PC-9 (cell line): ENCODE measurements at places on chromosomes 12 and 14. TPM values are rescaled to one million over a fixed set of nuclear protein-coding genes. Genes with fewer than 3 reads are reported as not detected.
A peak's percentile ranks its signal among the peaks of the same experiment; 100 is the strongest.

DNA sequence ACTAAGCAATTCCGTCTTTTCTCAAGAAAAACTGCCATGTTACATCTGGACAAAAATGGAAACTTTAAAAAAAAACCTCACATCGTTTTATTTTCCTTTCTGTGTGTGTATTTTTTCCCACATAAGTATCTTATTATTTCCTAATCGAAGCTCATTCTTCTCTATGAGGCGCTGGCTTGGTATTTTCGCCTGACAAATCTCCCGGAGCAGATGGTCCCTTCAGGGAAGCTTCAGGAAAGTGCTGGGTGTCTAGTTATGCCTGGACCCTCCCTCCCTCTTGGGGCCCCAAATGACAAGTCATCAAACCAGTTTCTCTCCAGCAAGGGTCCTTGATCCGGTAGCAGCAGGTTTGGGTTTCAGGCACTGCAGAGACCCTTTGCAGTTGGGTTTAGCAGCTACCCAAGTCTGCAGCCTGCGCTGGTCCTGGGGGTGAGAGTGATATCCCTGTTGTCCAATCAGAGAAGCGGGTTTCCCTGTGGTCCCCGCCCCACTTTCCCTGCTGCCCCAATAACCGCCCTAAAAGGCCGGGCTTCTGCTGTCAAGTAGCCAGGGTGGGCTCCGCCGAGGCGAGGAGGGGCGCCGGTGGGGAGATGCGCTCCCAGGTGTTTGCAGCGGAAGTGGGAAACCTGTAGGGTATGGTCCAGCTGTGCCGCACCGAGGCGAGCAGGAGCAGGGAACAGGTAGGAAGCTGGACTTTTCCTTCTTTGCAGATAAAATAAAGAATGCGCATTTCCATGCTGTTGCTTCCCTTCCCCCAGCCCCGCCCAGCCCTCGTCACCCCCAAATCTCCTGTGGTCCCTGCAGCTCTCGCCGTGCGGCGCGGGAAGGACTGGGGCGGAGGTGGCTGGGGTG, at the start of gene CNTN1:
Gene CNTN1, plus strand, starts transcription at position 527 of the 852 bp plus-strand sequence.
- H3K4me3 ChIP-seq = peak within 1 kb of the TSS; percentile 66
- H3K27ac ChIP-seq = no peak within 1 kb of the TSS
- H3K36me3 ChIP-seq = no peaks in the 10 kb centered on the region

GRCh38 chr12:68263366-68263765, 10.0 kb upstream of the IL22 start:
- H3K4me1 ChIP-seq = peaks cover 18% of the 10 kb centered on the region
- no peak overlapping the region for H3K27ac ChIP-seq
- H3K4me3 ChIP-seq = no peak overlapping the region
- H3K27me3 ChIP-seq = no peaks in the 10 kb centered on the region

DNA sequence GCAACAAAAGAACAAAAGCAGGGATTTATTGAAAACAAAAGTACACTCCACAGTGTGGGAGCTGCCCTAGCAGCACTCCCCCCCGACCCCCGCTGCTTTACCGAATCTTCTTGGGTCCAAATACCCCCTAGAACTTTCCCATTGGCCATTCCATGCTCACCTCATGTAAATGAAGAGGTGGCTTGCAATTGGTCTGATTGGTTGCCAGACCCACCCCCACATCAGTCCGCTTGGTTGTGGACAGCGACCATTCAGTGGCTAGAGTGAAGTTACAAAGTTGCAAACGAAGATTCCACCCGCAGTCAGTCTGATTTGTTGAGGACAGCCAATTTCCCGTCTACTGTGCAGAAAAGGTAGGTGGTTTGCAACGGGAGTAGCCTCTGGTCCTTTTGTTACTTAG, 3.9 kb downstream of the STYX start:
- no peak overlapping the region for H3K4me3 ChIP-seq
- no peak overlapping the region for H3K27ac ChIP-seq
- no peaks in the 10 kb centered on the region for H3K36me3 ChIP-seq
- H3K4me1 ChIP-seq = peaks cover 6% of the 10 kb centered on the region; the same call in 1 of the 2 replicates
- no peak for DNase-seq
- no peaks in the 10 kb centered on the region for H3K27me3 ChIP-seq

DNA sequence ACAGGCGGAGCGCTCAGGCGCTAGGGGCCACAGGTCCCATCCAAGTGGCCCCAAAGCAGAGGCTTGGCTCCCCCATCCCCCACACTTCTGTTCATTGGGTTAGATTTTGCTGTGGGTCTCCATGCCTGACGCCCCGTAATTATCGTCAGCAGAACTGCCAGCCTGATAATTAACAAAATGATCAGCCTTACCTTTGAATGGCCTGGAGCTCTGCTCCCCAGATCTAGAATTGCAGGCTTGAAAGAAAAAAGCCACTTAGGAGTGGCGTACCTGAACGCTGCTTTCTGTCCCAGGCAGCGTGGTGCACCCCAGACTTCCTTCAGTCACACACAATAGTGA, 28.7 kb upstream of the LRP1-AS start:
- no peaks in the 10 kb centered on the region for H3K27me3 ChIP-seq
- peaks cover 15% of the 10 kb centered on the region for H3K4me1 ChIP-seq
- H3K4me3 ChIP-seq = no peak overlapping the region
- DNase-seq = no peak
- H3K36me3 ChIP-seq = no peaks in the 10 kb centered on the region
- 0 out of 2 replicates have a peak overlapping the region, but pooled peaks have one; percentile 37 for H3K27ac ChIP-seq

DNA sequence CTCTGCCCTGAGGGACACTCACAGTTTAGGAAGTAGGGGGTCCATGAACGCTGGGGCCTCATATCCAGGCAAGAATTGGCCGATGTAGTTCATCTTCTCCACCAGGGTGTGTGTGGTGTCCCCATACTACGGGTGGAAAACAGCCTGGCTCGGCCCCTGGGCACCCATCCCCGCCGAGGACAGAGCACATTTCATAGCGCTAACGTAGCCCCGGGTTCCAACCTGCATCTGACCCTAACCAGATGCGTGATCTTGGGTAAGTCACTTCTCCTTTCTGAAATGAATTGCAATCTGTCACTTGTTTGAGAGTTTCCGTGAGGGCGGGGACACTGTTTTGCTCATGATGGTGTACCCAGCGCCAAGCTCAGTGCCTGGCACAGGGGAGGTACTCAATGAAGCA, 9.0 kb downstream of the HPD start:
- no peak for DNase-seq
- H3K4me3 ChIP-seq = no peak overlapping the region
- H3K36me3 ChIP-seq = no peaks in the 10 kb centered on the region

DNA sequence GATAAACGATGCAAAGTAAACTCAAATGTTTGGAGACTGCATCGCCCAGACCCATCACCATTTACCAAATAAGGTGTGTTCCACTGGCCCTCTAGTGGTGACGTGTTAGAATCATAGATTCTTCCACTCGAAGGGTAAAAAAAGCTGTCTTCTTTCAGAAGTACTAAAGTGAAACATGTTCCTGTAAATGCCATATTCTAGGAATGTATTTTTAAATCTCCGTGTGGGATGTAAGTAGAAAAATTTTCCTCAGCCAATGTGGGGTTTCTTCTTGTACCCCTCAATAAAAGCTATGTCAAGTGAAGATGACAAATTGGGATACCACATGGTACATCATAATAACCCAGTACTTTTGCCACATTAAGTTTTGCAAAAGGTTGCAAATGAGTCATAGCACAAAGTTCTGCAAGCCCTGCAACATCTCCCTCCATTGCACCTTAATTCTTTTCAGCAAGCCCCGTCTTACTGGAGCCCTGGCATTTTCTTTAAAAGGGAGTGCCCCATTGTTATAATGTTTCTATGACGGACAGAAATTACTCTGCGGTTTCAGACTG, 100.8 kb downstream of the CCER1 start:
- DNase-seq = no peak
- H3K27me3 ChIP-seq = no peaks in the 10 kb centered on the region
- no peaks in the 10 kb centered on the region for H3K4me1 ChIP-seq
- no peak overlapping the region for H3K4me3 ChIP-seq
- H3K36me3 ChIP-seq = no peaks in the 10 kb centered on the region

DNA sequence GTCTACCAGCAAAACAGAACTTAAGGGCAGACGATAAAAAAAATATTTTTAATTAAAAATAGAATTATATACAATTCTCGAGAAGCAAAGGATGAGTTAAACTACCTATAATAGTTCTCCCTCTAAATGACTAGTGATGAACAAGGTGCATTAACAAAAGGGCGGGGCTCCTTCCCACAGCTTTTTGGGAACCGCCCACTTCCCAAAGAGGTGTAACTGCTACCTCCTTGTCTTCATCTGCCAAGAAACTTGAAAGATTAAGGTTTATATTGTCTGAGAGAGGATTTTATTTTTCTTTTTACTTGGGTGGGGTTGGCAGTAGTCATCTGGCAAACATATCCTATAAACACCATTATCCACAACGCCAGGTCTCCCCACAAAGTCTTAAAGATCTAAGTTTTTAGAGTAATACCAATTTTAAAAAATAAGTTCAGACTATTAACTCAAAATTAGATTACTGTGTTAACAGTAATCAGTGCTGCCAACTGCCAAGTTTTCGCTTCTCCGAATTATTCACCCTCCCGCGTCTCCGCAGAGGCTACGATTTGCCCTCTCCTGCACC, 938 bp downstream of the RALGAPA1 start:
- peak overlapping the region; percentile 65 for H3K27ac ChIP-seq
- peaks cover 9% of the 10 kb centered on the region; the same call in 1 of the 2 replicates for H3K4me1 ChIP-seq
- H3K36me3 ChIP-seq = no peaks in the 10 kb centered on the region; the same call in 1 of the 2 replicates
- peak; percentile 21 for DNase-seq

The PYGL gene
- total RNA-seq = 75.6 and 84.2 TPM in 2 replicates

- peak overlapping the region; percentile 80 for H3K4me3 ChIP-seq
- H3K4me1 ChIP-seq = peaks cover 12% of the 10 kb centered on the region
- H3K27me3 ChIP-seq = no peaks in the 10 kb centered on the region
- no peaks in the 10 kb centered on the region for H3K36me3 ChIP-seq
These were observed 669 bp upstream of the SLC25A21 start for GRCh38 chr14:37172936-37173614.
